ENCODE measurements at places on chromosomes 1 and 21. TPM values are rescaled to one million over a fixed set of nuclear protein-coding genes. Genes with fewer than 3 reads are reported as not detected.

DSTYK gene
- total RNA-seq: 25.8 TPM

TCEA3 gene
- 20.2 TPM for total RNA-seq

COL11A1 gene
- total RNA-seq: 5.0 TPM

FCRL6 gene
- total RNA-seq: not detected

LYPD8 gene
- not detected for total RNA-seq

RSPH1 gene
- total RNA-seq: under 0.01 TPM

KRTAP21-2 gene
- not detected for total RNA-seq
